Liver (tissue), 10 donors: ENCODE measurements at places on chromosomes 5 and 9.

DNA sequence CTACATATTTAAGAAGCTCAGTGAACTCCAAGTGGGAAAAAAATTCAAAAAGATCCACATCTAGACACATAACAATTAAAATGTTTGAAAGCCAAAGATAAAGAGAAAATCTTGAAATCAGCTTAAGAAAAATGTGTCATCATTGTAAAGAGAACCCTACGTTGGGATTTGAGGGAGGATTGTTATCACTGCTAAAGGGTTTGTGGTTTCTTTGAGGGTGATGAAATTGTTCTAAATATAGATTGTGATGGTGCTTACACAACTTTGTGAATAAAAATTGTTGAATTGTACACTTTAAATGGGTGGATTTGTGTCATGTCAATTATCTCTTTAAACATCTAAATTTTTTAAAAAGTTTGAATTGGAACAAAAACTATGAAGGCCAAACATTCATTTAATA is 92.2 kb upstream of the ADAMTS19 start:
- DNase-seq, result no peak

- DNase-seq, result no peak
Observed at GRCh38 chr9:117153021-117153420, 261.8 kb downstream of the ASTN2 start.

GRCh38 chr5:27708534-27708933 is 670.1 kb upstream of the CDH9 start:
- no peak for DNase-seq

DNA sequence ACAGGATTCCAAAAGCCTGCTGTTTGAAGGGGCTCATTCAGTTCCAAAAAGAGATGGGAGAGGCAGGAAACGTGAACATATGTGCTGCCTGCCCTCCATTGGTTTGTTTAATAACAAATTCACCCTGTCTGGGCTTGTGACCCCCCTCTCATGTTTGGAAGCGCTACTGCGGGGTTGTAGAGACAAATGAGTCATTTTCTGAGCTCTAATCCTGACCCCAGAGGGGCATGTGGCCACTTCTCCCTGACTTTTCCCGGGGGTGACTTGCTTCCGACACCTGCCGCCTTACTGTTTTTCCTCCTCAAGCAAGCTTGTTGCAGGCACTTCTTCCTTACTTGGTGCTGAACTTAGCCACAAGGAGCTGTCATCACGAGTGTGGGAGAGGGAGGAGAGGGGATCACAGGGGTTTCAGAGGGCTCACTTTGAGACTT is 75.9 kb downstream of the LMNB1 start:
- DNase-seq, result no peak

GRCh38 chr5:1887588-1888360 is 5.0 kb upstream of the IRX4 start:
- DNase-seq, result no peak

DNA sequence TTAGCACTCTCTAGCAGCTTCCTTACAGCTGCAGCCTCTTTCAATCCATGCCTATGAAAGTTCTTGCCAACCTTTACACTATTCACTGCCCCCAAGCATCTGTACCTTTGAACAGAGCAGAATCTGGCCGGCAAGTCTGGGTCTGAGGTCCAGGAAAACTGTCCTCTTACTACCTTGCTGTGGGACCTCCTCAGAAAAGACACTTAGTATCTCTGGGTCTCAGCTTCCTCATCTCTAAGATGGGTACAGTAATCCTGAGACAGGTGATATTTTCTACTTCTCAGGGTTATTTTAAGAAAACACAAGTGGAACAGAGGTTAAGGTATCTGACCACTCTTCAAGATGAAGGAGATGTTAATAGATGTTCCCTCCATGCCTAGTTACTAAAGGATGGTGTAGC is 120.2 kb downstream of the EGFLAM start:
- no peak for DNase-seq

- DNase-seq, result no peak
Observed at GRCh38 chr5:4995014-4995413, 145.1 kb upstream of the ADAMTS16 start.
